ENCODE measurements at places on chromosomes 6 and 20.

GRCh38 chr6:20411953-20412681, 10.4 kb downstream of the E2F3 start:
- DNase-seq: no peak

DNA sequence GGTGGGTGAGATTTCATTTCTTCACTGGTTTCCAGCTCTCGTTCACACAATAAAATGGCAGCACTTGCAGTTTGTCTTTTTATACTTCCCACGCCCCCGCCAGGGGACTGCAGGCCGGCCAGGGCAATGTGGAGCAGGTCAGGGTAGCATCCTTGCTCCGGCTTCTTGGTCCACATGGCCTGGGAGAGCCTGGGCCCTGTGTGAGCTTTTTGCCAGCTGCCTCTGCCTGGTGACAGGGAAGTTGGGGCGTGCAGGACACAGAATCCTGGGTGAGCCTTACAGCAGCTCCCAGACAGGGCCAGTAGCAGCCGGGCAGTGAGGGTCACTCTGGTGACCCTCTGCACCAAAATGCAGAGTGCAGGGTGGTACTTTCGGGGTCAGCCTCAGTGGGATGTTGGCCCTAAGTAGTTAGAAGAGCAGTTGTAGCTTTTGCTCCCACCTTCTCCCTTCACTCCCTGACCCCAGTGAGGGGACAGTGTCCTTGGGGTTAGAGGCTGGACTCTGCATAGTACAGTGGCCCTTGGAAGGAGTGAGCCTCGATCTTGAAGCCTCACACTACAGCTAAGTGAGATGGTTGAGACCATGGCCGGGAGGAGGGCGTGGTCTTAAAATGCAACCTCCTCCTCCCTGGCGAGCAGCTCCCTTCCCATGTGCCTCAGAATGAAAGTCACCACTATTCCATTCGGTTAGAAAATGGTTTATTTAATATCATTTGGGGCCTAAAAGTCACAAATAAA, 23.8 kb downstream of the PYGB start:
- peak; percentile 57 for DNase-seq

DNA sequence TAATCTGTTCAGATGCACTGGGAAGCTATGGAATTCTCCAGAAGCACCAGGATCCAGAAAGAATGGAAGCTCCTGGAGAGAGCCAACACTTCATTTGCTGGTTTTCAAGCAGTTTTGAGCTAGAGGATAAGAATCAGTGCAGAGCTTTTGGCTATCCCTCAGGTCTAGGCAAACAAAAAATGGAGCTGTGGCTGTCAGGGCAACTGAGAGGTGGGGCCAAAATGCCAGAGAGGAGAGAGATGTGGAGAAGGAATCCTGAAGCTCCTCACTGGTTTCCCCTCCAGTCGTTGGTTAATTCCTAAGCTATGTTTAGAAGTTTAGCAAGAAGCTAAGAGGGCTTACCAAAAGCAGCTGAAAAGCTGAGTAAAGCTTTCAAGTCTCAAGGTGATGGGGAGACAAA, 294.2 kb upstream of the JARID2 start:
- no peak for DNase-seq

DNA sequence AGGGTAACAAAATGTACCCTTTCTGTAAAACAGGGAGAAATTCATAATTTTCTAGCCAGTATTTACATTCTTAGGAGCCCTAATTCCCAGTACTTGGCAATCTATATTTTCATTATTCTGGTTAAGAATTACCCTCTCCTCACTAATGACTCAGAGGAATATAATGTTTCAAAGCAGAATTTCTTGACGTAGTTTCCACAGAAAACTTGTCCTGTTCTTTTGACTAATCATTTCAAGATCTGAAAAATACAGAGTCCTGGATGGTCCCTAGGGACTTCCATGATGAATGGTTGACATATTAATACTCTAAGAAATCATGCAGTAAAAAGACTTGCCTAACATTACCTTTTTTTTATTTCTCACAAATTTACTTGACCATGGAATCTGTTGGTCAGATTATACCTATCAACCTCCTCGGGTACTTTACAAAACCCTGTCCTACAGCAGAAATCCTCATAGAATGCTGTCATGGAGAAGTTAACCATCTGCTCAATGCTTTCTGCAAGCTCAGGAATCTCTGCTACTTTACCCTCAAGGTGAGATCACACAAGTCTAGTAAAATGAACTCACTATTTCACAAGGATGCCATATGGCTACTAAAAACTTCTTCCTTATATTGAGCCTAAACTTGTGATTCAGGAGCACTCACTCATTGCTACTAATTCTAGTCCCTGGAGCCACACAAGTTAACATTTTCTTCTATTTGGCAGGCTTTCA, 202.1 kb upstream of the CNR1 start:
- no peak for DNase-seq

- DNase-seq: no peak
Measured at GRCh38 chr6:45609141-45609638, 231.5 kb upstream of the SUPT3H start.

GRCh38 chr6:2738373-2738979, 12.2 kb downstream of the MYLK4 start:
- DNase-seq: no peak
